ENCODE measurements at places on chromosomes 11 and 22. TPM values are rescaled to one million over a fixed set of nuclear protein-coding genes. Genes with fewer than 3 reads are reported as not detected.

DNA sequence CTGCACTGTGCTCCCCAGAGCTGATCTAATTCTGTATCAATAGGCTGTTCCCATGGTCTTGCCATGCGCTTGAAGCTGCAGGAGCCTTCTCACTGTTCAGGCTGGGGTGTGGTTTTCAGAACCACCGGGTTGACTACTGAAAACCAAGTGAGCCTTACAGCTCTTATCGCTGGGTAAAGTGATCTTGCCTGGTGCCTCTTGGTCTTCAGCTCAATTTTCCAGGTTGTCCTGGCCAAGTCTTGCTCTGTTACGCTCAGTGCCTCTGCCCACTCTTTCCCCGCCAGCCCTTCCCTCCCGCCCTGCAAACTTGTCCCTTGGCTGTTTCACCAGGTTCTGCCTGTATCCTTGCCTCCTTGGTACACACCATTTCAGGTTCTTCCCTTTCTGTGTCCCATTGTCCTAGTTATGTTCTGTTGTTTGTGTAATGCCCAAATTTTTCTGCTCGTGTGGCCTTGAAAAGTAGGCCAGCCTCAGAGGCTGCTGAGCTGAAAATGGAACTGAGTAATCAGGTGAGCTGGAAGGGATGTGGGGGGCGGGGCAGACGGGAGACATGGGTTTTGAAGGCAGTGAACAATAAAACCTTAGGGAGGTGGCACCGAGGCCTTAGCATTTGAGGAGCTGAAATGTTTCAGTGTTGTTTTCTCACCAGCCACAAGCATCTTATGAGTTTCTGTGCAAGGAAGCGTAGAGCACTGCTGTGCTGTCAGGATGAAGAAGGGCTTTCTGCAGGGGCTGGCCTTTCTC lies 11.2 kb downstream of the PEX26 start:
- DNase-seq, result no peak

The ABCG4 gene
- 1.0 TPM for polyA plus RNA-seq

The TMEM132A gene
- polyA plus RNA-seq, result 51.3 TPM

DNA sequence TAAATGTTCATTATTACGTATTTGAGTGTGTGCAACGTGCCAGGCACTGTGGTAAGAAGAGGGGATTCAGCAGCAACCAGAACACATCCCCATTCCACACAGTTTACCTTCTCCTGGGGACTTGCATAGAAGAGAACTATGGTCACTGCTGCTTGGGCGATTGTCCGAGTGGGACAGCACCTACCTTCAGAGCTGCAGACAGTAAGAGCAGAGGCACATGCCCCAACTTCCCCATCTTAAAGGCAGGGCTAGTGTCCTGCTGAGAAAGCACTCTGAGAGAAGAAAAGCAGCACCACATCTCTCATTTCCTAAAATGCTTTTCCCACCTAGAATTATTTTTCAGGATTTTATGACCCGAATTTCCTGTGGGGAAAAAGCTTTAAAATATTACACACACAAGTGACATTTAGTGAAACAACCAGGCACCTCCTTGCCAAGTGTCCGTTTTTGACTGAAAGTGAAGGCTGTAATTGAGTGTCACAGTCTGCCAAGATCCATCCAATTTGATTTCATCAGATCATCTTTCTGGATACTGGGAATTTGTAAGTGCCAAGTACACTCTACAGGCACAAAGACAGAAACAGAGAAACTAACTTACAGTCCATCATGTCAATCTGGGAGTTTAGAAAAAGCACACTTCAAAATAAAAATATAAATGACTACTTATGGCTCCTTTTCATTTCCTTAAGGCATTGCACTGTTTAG lies 24.6 kb downstream of the TRAF6 start:
- DNase-seq, result no peak

GRCh38 chr11:81870066-81870412 lies 863.6 kb downstream of the FAM181B start:
- no peak for DNase-seq

The CHST1 gene
- polyA plus RNA-seq, result 4.2 TPM

The TEX12 gene
- not detected for polyA plus RNA-seq

- no peak for DNase-seq
Observed at GRCh38 chr11:96035740-96036078, 111.8 kb upstream of the MTMR2 start.

- no peak for DNase-seq
Observed at GRCh38 chr11:36270701-36271100, 18.5 kb downstream of the COMMD9 start.

The OR2D2 gene
- polyA plus RNA-seq, result not detected

DNA sequence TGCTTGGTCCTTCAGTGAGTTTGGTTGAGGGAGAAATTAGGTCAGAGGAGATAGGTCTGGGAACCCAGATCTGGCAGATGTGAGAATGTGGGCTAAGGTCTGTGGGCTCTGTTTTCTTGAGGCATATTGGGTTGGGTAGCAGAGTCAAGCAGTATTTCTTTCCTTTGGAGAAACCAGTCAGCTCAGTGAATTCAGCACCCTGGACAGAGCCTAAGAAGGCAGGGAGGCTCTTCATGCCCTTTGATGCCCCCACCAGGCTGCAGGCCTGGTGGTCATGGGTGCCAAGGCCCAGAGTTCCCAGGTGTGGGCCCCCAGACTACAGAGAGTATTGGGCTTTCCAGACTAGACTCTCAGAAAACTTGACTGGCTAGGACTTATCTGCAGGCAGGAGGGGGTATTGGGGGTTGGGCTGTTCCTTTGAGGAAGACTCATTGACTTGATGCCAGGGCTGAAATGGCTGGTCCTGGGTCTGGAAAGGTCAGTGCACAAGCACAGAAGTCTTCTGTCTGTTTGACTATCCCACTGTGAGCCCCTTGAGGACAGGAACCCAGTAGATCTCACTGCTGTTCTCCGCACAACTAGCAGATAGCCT lies 45.3 kb upstream of the NECTIN1 start:
- DNase-seq, result no peak

The SEC14L2 gene
- 8.0 TPM for polyA plus RNA-seq

DNA sequence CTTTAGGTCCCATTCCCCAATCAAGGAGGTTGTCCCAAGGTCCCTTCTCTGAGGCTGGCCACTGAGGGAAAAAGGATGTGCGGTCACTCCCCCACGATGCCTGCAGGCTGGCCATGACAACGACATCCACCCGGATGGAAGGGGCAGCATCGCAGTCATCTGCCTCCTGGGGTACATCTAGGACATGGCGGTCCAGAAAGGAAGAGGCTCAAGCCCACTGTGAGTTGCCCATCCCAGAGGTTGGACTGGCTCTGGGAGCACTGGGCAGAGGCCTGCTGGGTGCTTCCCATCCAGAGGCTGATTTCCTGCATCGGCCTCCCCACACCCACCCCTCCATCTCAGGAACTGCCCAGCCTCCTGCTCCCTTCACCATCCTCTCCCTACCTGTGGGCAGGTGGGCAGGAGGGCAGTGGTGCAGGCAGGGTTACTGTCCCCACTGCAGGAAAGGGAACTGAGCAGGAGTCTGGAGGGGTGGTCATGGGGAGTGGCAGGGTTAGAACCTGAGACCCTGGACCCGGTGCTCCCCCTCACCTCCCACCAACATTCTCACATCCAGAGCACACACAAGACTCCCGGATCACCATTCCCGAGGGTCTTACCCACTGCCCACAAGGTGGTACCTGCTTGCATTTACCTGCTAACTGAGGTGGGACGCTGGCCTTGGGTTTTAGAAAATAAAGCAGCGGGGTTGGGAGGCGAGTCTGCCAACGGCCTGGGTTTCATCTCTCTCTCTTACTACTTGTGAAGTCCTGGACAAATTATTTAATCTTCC lies 4.4 kb downstream of the RCE1 start:
- DNase-seq, result no peak

DNA sequence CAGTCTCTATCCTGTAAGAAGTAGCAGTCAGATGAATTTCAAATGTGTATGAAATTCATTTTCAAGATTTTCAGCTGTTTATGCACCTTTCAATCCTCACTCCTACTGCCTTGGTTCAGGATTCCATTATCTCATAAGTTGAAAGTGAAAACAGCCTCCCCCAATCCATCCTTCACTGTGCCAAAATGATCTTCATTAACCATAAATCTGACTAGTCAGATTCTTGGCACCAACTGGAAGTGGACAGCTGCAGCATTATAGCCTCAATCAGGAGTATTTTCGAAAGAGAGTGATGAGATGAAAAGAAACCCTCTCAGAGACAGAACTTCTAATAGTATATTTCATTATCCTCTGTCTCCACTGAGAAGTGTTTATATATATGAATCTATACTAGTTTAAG lies 365.3 kb upstream of the PDGFD start:
- DNase-seq, result no peak

DNA sequence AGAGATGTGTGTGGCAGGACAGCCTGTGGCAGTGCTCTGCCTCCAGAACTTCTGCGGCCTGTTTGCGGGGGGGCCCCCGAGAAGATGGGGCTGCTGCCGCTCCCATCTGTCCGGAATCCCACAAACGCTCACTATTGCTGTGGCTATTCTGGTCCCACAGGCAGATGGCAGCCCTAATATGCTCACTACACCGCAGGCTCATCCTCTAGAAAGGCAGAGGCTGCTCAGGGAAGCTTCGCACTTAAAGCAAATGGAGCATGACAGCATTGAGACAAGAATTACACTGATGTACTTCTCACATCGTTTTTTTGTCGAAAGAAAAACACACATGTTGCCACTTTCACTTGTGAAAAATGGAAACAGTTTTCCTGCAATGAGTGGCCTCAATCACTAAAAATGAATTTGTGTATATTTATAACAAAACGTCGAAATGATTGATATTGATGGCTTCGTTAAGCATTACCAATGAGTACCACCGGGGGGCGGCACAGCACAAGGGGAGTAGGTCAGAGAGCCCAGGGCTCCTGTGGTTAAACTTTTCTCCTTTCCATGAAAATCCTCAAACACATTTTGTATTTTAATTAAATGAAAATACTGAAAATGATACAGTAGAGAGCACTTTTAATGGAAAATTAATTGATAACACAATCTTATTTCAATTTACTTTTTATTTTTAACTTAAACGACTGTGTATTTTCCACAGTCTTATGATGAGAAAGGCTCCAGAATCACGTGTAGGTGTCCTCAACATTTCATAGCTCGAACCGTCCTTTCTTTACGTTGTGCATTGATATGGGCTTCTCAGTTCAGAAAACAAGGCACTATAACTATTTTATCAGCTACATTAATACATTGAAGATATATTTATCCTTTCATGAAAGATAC lies 69.1 kb downstream of the CTTN start:
- DNase-seq, result peak; percentile 31

The NXPE4 gene
- not detected for polyA plus RNA-seq

DNA sequence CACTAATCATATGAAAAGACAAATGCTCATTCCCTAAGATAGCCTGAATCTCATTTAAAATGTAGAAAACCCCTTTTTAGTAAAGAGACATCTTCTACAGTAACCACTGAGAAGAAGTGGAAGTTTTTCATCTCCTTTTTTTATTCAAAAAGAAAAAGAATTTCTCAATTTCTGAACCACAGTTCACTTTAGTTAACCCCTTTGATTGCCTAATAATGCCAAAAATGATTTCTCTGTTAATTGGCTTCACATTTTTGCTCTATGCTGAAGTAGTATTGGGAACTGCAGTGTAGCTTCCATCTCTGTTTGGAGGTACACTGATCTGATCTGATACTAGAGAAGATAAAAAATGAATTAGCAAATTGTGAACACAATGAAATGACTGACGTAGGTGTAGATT lies 58.3 kb downstream of the CD44 start:
- no peak for DNase-seq

DNA sequence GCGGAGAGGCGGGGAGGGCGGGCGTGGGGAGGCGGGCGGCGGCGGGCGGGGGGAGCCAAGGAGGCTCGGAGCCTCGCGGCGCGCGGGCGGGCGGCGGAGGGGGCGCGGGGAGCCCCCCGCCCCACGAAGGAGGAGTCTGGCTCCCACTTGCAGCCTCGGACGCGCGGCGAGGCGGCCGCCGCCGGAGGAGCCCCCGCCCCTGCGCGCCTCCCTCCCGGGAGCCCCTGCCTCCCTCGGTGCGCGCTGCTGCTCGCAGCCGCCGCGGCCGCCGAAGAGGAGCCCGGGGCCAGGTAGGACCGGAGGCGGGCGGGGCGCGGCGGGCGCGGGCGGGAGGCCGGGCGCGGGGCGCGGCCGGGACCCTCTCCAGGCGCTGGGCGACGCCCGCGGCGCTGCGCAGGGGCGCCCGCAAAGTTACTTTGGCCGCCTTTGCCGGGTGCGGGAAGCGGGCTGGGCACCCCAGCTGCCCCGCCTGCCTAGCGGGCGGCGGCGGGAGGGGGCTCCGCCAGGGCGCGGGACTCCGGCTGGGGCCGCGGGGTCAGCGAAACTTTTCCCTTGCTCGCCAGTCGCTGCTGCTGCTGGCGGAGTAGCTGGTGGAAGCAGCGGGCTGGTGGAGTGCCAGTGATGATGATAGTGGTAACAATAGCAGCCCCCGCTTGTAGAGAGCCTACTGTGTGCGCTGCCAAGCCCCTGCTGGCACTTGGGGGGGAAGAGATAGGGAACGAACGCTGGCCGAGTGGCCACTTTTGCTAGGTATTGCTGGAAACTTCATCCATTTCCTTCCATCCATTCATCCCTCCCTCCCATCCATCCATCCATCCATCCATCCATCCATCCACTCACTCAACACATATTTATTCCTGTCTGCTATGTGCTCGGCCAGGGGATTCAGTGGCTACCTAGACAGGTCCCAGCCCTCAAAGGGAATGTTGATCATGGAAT lies at the start of gene MPPED1:
MPPED1 (plus strand) TSS at position 146 of the 939 bp plus-strand sequence. CDS start 12,972 bp downstream, outside the sequence.
- no peak for DNase-seq

The ZP1 gene
- not detected for polyA plus RNA-seq

The OR51B5 gene
- polyA plus RNA-seq, result 0.53 TPM

DNA sequence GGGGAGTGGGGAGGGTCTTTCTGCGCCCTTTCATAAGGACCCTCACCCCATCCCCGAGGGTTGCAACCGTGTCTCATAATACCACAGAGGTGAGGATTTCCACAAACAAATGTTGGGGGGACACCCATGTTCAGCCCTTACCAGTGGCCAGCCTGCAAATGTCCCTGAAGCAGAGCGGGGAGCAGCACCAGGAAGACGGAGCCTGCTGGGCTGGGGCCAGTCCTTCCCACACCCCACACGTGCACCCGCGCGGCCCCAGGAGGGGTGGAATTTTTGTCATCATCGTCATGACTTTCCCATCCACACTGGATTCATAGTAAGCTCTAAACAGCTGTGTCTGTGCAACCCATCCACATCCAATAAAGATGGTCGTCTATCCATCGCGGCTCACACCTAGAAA lies 409.8 kb downstream of the BRD1 start:
- DNase-seq, result no peak

The KCNQ1 gene
- polyA plus RNA-seq, result 6.2 TPM

DNA sequence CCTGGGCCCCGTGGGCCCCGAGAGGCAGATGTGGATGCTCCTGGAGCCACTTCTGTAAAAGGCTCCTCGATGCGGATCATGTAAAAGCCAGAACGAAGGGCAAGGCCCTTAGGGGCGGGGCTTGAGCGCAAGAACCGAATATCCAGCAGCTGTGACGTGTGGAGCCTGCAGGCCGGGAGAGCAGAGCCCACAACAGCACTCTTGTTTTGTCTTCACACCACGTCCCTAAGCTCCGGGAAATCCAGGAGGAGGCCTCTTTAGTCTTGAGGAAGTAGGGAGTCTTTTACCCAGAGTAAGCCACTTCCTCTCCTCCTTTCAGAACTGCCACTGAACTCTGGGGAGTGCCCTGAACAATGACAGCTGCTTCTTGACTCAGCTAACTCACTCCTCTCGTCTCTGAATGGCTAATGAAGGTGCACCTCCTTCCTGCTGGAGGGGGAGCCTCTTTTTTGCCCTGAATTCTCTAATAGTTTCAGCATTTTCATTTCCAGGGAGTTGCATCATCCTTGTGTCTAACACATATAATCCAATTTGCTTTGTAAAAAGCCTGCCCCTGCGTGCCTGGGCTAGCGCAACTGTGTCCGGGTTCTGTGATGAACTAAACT lies 12.5 kb downstream of the L3MBTL2 start:
- DNase-seq, result peak; percentile 58

The TTC17 gene
- polyA plus RNA-seq, result 124 TPM

The APOL4 gene
- polyA plus RNA-seq, result 8.9 TPM

GRCh38 chr22:40325315-40325714 lies 21.0 kb upstream of the ADSL start:
- no peak for DNase-seq

All from right lung (tissue), 10 donors.